ENCODE measurements at places on chromosomes 12 and 14.
A peak's percentile ranks its signal among the peaks of the same experiment; 100 is the strongest.

GRCh38 chr12:48716493-48717251 lies at the start of gene CCNT1:
Gene CCNT1 (minus strand): TSS chr12:48716707. CDS start chr12:48716675, 32 bp downstream.
- peak; percentile 95 for DNase-seq

- no peak for DNase-seq
Observed at GRCh38 chr14:81415781-81416180, 15.7 kb upstream of the STON2 start.

GRCh38 chr14:22202313-22202712 lies 386.7 kb downstream of the DAD1 start:
- no peak for DNase-seq

- DNase-seq: no peak
Observed at GRCh38 chr12:115194857-115195256, 510.9 kb upstream of the TBX3 start.

- no peak for DNase-seq
Observed at GRCh38 chr12:132543298-132544079, 53.5 kb downstream of the FBRSL1 start.

DNA sequence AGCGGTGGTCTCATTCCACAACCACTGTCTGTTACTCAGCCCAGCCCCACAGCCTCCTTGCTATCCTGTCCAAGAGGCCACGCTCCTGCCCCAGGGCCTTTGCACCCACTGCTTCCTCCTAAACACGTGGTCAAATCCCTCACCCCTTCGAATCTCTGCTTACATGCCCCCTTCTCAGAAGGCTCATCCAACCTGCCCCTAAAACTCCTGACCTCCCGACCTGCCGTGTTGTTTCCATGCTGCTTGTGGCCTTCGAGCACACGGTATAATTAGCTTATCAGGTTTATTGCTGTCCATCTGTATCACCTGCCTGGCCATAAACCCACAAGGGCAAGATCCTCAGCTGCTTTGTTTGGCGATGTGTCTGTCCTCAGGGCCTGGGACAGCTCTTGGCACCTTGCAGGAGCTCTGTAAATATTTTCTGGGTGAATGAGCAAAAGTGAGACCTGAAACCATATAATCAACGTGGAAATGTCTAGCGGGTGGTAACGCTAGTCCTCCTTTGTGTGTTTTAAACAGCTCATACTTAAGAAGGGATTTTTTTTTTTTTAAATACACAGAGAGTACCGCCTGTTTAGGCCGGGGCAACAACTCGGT lies 36.0 kb downstream of the SCARB1 start:
- no peak for DNase-seq

GRCh38 chr14:54570631-54571415 lies 3.9 kb downstream of the SAMD4A start:
- no peak for DNase-seq

DNA sequence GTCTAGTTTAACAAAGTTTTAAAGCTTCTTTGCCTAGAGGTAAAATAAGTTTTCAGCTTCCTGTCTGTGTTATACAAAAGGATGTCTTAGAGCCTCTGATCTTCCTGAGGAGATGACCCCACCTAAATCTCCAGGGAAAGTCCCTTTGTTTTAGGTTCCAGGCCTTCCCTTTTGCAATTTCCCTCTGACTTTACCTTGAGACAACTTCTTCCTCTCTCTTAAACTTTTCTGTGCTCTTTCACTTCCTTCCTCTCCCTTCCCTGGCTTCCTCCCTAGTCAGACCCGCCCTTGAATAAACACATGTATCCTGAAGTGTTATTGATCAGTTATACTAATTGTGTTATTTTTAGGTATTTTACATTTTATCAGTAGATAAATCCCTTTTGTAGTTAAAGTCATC lies 134.8 kb downstream of the DYRK2 start:
- DNase-seq: no peak

DNA sequence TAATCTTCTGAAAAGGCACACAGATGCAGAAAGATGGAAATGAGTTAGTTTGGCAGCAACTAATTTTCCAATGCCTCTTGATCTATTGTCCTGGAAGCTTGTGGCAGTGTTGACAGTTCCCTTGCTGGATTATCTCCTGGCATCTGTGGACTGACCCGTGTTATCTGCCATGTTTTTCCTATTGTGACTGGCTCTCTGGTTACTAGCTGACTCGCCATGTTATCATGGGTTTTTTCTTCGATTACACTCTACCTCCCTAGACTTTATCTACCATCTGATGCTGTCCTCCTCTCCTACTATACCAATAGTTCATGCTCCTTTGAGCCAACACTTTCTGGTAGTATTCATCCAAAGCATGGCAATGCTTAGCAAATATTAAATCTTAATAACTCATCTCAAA lies 63.3 kb upstream of the FLRT2 start:
- no peak for DNase-seq

GRCh38 chr12:121259074-121259473 lies 37.4 kb downstream of the CAMKK2 start:
- DNase-seq: no peak

GRCh38 chr12:108568338-108569154 lies 6.2 kb downstream of the ISCU start:
- DNase-seq: no peak

- peak; percentile 35 for DNase-seq
Observed at GRCh38 chr14:63435838-63436237, 107.3 kb downstream of the PPP2R5E start.

GRCh38 chr12:52573743-52574142 lies at the start of gene KRT74:
Gene KRT74 (minus strand): TSS chr12:52573843. CDS start chr12:52573777, 66 bp downstream.
- DNase-seq: no peak
